ENCODE measurements at places on chromosomes 16 and 17. TPM values are rescaled to one million over a fixed set of nuclear protein-coding genes. Genes with fewer than 3 reads are reported as not detected.

TK2 gene
- 30.5 TPM for total RNA-seq

KRTAP4-9 gene
- 0.12 TPM for total RNA-seq

NEURL4 gene
- total RNA-seq = 24.0 TPM

ATP2C2 gene
- 0.12 TPM for total RNA-seq
